ENCODE measurements at places on chromosomes 12 and 14. TPM values are rescaled to one million over a fixed set of nuclear protein-coding genes. Genes with fewer than 3 reads are reported as not detected.

DNA sequence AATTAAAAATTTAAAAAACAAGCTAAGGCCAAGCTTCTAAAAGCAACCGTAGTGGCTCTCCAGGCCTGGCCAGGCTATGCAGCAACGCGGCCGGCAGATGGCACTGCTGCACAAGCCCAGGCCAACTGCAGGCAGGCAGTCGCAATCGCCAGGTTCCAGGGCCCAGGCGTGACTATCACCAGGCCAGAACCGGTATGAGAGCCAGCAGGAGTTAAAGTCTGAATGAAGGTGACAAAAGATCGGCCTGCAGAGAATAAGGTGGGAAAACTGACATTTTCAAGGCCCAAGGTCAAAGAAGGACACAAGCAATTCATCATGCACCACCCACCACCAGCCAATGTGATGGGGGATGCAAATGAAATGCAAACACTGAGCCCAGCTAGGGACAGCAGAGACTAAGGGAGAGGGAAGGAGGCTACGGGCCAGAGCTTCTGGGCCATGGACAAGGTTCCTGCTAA, 43.6 kb upstream of the ANO2 start:
- no peak overlapping the region for H3K27ac ChIP-seq
- peak; percentile 91 for DNase-seq
- H3K27me3 ChIP-seq = no peaks in the 10 kb centered on the region
- no peaks in the 10 kb centered on the region for H3K36me3 ChIP-seq
- no peak overlapping the region for H3K4me3 ChIP-seq

GRCh38 chr12:44247588-44247987, 411.7 kb downstream of the TMEM117 start:
- H3K4me3 ChIP-seq = no peak overlapping the region
- no peaks in the 10 kb centered on the region for H3K4me1 ChIP-seq
- DNase-seq = peak; percentile 23
- H3K36me3 ChIP-seq = no peaks in the 10 kb centered on the region
- H3K27me3 ChIP-seq = no peaks in the 10 kb centered on the region

Gene MAP1LC3B2
- total RNA-seq = 1.5 TPM

Gene HOXC6
- not detected for total RNA-seq

- H3K4me3 ChIP-seq = no peak overlapping the region
- no peak overlapping the region for H3K27ac ChIP-seq
- DNase-seq = no peak
- no peaks in the 10 kb centered on the region for H3K4me1 ChIP-seq
- no peaks in the 10 kb centered on the region for H3K36me3 ChIP-seq
These were observed 52.6 kb upstream of the VPS33A start for GRCh38 chr12:122318607-122319605.

GRCh38 chr14:98162856-98163805, 1108.9 kb downstream of the BCL11B start:
- H3K4me1 ChIP-seq = peaks cover 11% of the 10 kb centered on the region
- no peaks in the 10 kb centered on the region for H3K36me3 ChIP-seq
- DNase-seq = peak; percentile 48
- H3K27me3 ChIP-seq = no peaks in the 10 kb centered on the region
- H3K4me3 ChIP-seq = no peak overlapping the region

GRCh38 chr12:27431185-27431584, 15.4 kb upstream of the SMCO2 start:
- DNase-seq = no peak
- H3K27me3 ChIP-seq = no peaks in the 10 kb centered on the region
- H3K27ac ChIP-seq = no peak overlapping the region
- H3K4me3 ChIP-seq = no peak overlapping the region

- no peaks in the 10 kb centered on the region for H3K36me3 ChIP-seq
- H3K4me3 ChIP-seq = no peak overlapping the region
- peaks cover 12% of the 10 kb centered on the region for H3K4me1 ChIP-seq
- no peak for DNase-seq
- H3K27ac ChIP-seq = no peak overlapping the region
- no peaks in the 10 kb centered on the region for H3K27me3 ChIP-seq
These were observed 185.8 kb downstream of the SLC15A4 start for GRCh38 chr12:128637642-128638606.

GRCh38 chr12:6792522-6793201, 3.3 kb downstream of the CD4 start:
- H3K36me3 ChIP-seq = no peaks in the 10 kb centered on the region
- H3K4me1 ChIP-seq = peaks cover 23% of the 10 kb centered on the region
- no peak overlapping the region for H3K4me3 ChIP-seq
- no peak overlapping the region for H3K27ac ChIP-seq

GRCh38 chr12:59934486-59934885, 338.7 kb downstream of the SLC16A7 start:
- H3K4me3 ChIP-seq = no peak overlapping the region
- peaks cover 3% of the 10 kb centered on the region for H3K4me1 ChIP-seq
- H3K27me3 ChIP-seq = no peaks in the 10 kb centered on the region
- H3K36me3 ChIP-seq = no peaks in the 10 kb centered on the region

- no peaks in the 10 kb centered on the region for H3K36me3 ChIP-seq
- DNase-seq = no peak
- no peaks in the 10 kb centered on the region for H3K4me1 ChIP-seq
- no peak overlapping the region for H3K27ac ChIP-seq
- H3K27me3 ChIP-seq = no peaks in the 10 kb centered on the region
- no peak overlapping the region for H3K4me3 ChIP-seq
These were observed 123.2 kb downstream of the CHST11 start for GRCh38 chr12:104579718-104580495.

Gene ABHD4
- 13.3 TPM for total RNA-seq

GRCh38 chr12:2533036-2533435, 261.7 kb upstream of the FKBP4 start:
- no peak for DNase-seq
- no peak overlapping the region for H3K27ac ChIP-seq
- H3K4me3 ChIP-seq = no peak overlapping the region
- no peaks in the 10 kb centered on the region for H3K27me3 ChIP-seq
- no peaks in the 10 kb centered on the region for H3K36me3 ChIP-seq

DNA sequence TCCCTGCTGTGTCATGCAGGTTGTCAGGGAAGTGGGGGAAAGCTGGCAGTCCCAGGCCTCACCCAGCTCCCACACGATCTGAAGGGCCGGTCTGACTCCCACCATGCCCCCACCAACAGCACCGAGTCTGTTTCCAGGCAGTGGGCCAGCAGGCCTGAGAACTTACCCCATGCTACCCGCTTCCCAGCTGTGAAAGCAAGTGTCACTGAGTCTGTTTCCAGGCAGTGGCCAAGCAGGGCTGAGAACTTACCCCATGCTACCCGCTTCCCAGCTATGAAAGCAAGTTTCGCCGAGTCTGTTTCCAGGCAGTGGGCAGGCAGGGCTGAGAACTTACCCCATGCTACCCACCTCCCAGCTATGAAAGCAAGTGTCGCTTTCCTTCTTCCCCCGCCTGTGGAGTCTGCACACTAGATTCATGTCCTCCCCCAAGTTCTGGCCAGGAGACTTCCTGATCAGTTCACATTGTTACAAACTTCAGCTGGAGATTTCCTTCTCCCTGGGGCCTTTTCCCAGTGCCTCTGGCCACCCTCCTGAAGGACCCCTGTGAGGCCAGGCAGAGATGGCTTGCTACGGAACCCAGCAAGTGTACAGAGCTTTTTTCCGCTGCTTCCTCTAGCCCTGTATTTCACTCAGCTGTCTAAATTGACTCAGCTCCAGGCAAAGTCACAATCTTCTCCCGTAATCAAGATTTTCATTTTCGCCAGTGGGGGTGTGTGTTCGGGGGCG, 435.4 kb downstream of the TMTC2 start:
- H3K4me1 ChIP-seq = peaks cover 2% of the 10 kb centered on the region
- no peak overlapping the region for H3K4me3 ChIP-seq
- no peaks in the 10 kb centered on the region for H3K36me3 ChIP-seq
- H3K27me3 ChIP-seq = no peaks in the 10 kb centered on the region
- no peak for DNase-seq

Gene POTEM
- not detected for total RNA-seq

GRCh38 chr12:109137055-109137454, 20.7 kb downstream of the ACACB start:
- no peak overlapping the region for H3K4me3 ChIP-seq
- no peak overlapping the region for H3K27ac ChIP-seq
- no peak for DNase-seq

Gene LAG3
- 2.9 TPM for total RNA-seq

DNA sequence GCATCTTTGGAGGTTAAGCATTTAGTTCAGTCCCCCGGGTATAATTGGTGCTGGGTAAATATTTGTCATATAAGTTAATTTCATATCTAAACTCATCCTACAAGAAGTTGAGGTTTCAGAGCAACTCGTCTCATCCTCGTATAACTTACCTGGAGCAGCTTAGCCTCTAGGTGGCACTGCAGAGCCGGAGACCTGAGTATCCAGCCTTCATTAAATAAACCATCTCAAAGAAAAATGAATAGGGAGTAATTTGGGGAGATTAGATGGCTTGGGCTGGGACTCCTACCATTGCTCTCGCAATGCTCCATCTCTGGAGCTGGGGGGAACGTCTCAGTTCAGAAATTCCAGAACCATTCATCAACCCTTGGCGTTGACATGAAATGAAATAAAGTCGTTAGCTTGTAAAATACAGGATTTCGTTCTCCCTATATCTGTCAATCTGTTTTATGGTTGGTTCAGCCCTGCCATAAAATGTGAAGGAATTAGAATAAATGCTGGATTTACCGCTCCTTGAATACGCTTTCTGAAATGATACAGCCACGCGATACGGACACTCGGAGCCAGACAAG, 122.9 kb upstream of the TMEM132D start:
- H3K36me3 ChIP-seq = no peaks in the 10 kb centered on the region
- no peaks in the 10 kb centered on the region for H3K4me1 ChIP-seq
- H3K27ac ChIP-seq = no peak overlapping the region

DNA sequence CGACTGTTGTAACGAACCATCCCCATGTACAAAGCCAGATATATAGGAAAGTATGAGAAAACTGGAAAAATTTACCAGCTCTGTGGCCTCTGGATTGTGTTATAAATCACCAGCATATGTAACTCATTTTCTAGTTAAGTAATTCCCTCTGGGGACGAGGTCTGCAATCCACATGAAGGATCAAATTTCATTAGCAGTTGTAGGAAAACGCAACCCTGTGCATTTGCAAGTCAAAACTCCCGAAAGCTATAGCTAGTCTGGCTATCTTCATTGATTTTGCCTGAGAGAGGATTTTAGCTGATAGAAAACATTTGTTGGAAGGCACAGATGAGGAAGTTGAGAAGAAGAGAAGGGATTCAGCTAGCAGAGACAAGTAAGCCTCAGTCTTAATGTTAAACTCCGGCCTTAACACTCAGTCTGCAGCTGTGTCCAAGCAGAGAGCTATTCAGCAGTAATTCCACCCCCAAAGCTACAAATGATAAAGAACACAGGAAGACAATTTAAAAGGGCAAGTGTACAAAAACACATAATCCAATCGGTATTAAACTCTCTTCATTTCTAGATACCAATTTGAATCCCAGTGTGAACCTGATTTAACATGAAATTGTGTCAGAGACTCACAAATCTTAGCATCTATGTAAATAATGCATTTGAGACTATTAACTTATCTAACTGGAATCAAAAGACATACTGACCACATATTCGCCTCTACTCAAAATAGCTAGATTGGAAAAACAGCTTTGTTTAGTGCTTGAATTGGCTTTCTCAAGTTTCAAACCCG, 54.2 kb upstream of the CERS5 start:
- H3K36me3 ChIP-seq = no peaks in the 10 kb centered on the region
- peak; percentile 45 for DNase-seq
- peaks cover 38% of the 10 kb centered on the region for H3K4me1 ChIP-seq
- H3K27me3 ChIP-seq = no peaks in the 10 kb centered on the region

DNA sequence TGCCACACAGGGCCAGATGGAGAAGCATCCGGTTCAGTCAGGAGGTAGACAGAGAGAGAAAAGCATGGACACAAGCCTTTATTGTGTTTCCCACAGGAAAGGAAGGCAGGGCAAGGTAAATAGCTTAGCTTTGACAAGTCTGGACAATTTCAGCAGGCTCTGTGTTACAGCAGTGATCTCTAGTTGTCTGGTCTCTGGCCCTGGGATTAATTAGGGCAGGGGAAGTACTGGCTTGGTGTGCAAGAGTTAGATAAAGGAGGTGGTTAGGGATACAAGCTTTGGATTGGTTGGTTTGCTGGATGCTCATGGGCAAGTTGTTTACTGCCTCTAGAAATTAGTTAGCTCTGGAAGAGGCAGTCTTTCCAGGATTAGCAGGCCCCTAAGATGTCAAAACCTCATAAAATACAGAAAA, 15.1 kb upstream of the NGDN start:
- no peaks in the 10 kb centered on the region for H3K27me3 ChIP-seq
- H3K4me3 ChIP-seq = no peak overlapping the region
- no peaks in the 10 kb centered on the region for H3K36me3 ChIP-seq

DNA sequence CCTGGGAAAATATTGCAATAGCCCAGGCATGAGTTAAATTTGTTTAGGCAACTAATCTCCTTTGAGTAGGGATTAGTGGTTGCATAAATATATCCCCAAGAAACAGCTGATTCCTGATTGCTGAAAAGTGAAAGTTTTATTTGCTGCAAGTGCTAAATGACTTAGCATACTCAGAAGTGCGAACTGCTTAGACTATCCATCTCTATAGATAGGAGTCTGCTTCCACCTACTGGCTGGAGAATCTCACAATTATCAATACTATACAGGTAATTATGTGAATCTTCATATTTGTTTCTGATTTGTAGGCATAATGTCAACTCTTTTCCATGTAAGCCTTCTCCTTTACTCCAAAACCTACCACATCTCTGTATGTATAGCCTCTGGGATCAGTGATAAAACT, 12.0 kb upstream of the SLCO1B3 start:
- H3K4me1 ChIP-seq = no peaks in the 10 kb centered on the region
- no peak overlapping the region for H3K27ac ChIP-seq
- peak; percentile 56 for DNase-seq
- no peak overlapping the region for H3K4me3 ChIP-seq
- H3K36me3 ChIP-seq = no peaks in the 10 kb centered on the region

DNA sequence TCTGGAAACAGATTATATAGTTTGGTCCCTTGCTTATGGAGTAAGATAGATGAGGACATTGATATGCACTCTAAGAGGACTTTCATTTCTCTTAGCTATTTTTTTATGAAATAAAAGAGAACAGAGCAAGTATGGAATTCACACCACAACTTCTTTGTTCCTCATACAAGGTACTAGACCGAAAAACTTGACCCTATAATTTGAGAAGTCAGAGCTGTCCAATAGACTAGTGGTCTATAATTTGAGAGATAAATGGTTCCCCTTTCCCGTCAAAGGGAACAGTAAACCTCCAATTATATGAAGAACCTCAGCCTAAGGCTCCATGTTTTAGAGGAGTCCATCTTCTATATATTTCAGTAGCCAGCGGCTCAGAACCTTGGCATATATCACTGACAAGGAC, 58.5 kb upstream of the HIF1A start:
- H3K36me3 ChIP-seq = no peaks in the 10 kb centered on the region
- H3K4me3 ChIP-seq = no peak overlapping the region
- H3K27me3 ChIP-seq = no peaks in the 10 kb centered on the region
- H3K4me1 ChIP-seq = peaks cover 7% of the 10 kb centered on the region

- H3K4me3 ChIP-seq = peak overlapping the region; percentile 42
- no peaks in the 10 kb centered on the region for H3K4me1 ChIP-seq
- no peak overlapping the region for H3K27ac ChIP-seq
- peaks cover 59% of the 10 kb centered on the region for H3K27me3 ChIP-seq
These were observed 105.0 kb upstream of the PRB2 start for GRCh38 chr12:11500188-11500860.

Measured in neural progenitor cell (in vitro differentiated cells).